ENCODE measurements at places on chromosomes 2 and 18. TPM values are rescaled to one million over a fixed set of nuclear protein-coding genes. Genes with fewer than 3 reads are reported as not detected.

UGT1A7 gene
- not detected for total RNA-seq

POTEI gene
- 0.47 TPM for total RNA-seq

FOSL2 gene
- 30.0 TPM for total RNA-seq

GPC1 gene
- 78.1 TPM for total RNA-seq

SLC11A1 gene
- 0.36 TPM for total RNA-seq

ZNF2 gene
- 9.9 TPM for total RNA-seq

LOXHD1 gene
- not detected for total RNA-seq

LIMS3 gene
- total RNA-seq = 6.2 TPM

ZSWIM2 gene
- not detected for total RNA-seq

HAAO gene
- 4.7 TPM for total RNA-seq

CCDC74B gene
- total RNA-seq = 2.2 TPM

CFAP65 gene
- total RNA-seq = not detected

GRCh38 chr2:172944022-172944793 lies 131.4 kb upstream of the MAP3K20 start:
- DNase-seq = no peak

GRCh38 chr2:235647877-235648276 lies 154.0 kb downstream of the AGAP1 start:
- no peak for DNase-seq

GRCh38 chr2:225779829-225780228 lies 380.3 kb downstream of the NYAP2 start:
- DNase-seq = peak; percentile 33

- no peak for DNase-seq
Measured at GRCh38 chr2:240865391-240865790, 3.2 kb upstream of the AGXT start.

DNA sequence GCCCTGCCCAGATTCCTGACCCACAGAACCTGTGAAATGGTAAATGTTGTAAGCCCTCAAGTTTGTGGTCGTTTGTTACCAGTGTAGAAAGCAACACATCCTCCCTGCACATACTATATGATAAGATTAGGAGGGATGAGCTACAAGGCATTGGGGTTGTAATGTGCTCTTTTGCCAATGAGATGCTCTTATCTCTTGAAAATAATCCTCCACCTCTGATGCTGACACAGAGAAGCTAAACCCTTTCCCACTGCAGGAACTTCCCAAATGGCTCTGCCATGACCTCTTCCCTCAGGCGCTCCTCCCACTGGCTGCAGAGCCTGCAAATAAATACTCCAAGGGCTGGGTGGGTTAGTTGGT lies 23.5 kb downstream of the CDC42EP3 start:
- no peak for DNase-seq

DNA sequence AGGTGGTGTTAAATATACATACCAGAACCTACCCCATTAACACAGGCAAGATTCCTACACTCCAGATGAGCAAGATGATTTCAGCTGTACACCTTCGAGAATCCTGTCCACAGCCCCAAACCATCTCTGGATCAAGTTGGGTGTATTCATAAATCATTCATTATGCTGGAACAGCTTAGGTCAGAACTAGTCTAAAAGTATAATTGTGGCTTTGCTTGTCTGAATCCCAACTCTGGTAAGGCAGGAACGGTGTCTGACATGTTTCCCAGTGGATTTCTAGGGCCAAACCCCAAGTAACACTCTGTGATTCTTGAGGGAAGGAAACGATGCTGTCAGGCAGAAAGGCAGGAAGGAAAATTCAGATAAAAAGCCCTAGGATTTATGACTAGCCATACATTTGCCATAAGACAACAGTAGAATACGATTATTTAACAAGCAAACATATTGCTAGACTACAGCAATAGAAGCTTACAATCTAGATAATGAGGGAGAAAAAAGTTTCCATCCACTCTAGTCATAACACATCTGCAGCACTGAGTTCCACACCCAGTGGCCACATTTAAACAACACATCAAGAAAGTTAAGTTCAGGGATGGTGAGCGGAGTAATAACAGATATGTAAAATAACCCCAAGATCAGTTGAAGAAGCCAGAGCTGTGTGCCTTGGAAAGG lies 444.8 kb downstream of the RND3 start:
- no peak for DNase-seq

DNA sequence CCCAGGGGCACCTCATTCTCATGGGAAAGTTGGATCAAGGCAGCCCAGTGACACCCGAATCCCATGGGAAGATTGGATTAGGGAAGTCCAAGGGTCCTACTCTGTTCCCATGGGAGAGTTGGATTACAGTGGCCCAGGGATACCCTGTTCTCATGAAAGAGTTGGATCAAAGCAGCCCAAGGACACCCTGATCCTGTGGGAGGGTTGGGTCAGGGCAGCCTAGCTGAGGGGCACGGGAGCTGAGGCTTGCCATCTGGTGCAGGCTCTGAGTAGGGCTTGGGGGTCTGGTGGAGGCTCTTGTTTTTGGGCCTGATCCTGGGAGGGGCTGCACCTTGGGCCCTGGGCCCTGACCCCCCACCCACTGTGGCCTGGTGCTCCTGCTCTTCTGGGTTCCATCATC lies 87.1 kb downstream of the ACKR3 start:
- DNase-seq = no peak

DNA sequence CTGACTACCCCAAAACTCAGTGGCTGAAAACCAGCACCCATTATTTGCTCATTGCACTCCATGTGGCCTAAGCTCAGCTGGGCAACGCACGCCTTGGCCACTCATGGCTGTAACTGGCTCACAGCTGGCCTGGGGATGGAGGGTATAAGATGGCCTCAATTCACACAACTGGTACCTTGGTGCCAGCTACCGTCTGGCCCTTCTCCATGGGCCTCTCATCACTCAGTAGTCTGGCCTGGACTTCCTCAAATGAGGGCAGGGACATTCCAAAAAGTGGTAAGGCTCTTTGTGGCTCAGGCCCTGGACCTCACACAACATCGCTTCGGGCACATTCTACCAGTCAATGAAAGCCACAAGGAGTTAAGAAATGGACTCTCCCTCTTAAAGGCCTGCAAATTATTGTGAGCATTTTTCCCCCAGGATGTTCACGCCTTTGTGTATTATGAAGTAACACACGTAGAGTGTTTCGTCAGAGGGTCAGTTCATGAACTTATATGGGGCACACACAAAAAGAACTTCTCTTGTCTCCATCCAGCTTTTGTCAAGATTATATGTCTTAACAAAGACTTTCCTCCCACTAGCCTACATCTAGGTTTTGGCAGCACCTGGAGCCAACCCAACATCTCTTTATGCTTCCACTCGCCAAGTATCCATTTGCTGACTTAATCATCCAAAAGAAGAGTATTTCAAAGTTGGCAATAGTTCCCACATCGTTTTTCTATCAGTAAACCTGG lies 145.2 kb downstream of the CCBE1 start:
- no peak for DNase-seq

GRCh38 chr2:233312874-233313273 lies 5.3 kb downstream of the SAG start:
- no peak for DNase-seq

- DNase-seq = no peak
Measured at GRCh38 chr2:65053199-65053598, 3.0 kb upstream of the CEP68 start.

GRCh38 chr18:62396381-62396780 lies 71.3 kb downstream of the TNFRSF11A start:
- DNase-seq = no peak

DNA sequence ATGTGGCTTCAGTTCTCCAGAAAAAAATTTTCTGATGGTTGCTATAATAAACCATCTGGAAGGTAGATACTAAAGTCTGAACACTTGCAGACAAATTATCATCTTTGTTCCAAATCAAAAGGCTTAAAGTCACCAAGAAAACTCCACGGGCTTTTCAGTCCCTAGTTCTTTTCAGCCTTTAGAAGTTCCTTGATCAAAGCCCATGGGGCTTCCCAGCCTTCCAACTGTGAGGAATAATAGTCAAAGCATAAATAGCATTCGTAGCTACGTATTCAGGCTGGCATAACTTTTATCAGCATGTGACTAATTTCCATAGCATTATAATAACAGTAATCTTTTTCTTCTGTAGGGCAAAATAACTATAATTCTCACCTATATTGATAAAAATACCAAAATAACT lies 13.9 kb downstream of the SCG2 start:
- no peak for DNase-seq

DNA sequence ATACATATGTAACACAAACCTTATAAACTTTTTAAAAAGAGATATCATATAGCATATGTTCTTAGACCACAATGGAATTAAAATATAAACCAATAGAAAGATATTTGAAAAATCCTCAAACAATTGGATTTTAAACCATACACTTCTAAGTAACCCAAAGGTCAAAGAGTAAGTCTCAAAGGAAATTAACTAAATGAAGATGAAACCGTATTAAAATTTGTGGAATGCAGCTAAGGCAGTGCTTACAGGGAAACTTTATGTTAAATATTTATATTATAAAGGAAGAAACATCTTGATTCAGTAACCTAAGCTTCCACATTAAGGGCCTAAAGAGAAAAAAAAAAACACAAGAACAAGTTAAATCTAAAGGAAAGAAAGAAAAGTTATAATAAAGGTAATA lies 966.1 kb downstream of the SLC4A3 start:
- DNase-seq = no peak

GRCh38 chr2:204015118-204015843 lies 78.7 kb downstream of the ICOS start:
- DNase-seq = no peak

- no peak for DNase-seq
Measured at GRCh38 chr2:233792720-233793119, 14.6 kb downstream of the MROH2A start.

- peak; percentile 77 for DNase-seq
Measured at GRCh38 chr18:46152436-46152807, 48.2 kb downstream of the HAUS1 start.

GRCh38 chr18:67007999-67008398 lies 404.1 kb upstream of the CDH19 start:
- DNase-seq = no peak

DNA sequence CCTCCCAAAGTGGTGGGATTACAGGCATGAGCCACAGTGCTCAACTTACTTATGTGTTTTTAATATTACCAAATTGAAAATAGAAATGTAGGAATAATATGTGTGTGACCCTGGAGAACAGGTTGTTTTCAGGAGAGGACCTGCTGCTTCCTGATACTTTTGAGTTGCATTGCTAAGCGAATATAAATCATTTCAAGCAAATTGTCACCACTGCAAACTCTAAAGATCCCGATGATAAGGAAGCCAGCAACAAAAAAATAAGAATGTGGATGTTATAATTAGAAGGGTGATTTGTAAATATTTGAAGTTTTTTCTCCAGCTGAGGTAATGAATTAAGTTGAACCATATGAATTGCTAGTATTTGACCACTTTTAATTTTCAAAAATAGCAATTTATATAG lies 40.9 kb downstream of the ARHGEF33 start:
- DNase-seq = no peak

- DNase-seq = no peak
Measured at GRCh38 chr18:63348508-63349136, 18.4 kb downstream of the KDSR start.

DNA sequence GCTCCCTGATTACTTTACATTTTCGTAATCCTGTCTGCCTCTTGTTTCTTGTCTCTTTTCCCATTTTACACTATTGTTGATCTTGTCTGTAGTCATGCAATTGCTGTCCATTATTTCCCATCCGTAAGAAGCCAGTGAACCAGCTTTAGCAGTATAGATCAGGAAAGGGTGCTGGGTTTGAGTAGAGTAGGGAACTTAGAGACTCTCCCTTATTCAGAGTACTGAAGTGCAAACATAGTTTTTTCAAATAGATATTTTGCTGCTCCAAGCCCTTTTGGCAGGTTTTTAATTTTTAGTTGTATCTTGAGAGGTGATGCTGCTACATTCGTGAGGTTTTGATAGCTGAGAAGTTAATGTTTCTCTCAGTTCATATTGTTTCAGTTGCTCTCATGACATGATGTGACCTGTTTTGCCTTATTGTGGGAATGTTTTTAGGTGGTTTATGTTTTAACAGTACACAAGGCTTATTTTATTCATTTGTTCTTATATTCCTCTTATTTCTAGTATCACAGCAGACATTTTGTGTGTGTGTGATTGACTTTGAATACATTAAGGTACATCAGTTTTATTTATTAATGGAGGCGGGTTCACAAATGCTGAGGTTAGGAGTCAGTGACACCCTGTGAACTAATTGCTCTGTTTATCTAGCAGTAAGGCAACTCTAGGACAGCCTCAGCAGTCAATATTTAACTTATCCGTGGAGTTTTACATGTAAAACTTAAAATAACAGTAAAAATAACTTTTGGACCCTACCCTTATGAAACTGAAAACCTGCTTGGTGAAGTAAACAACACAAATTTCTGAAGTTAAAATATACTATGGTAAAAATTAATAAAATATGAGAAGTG lies 118.4 kb downstream of the ZNF407 start:
- no peak for DNase-seq

Data from SJCRH30 (cell line).